Tibial nerve (tissue), 4 donors: ENCODE measurements at places on chromosomes 3 and 15.

GRCh38 chr15:42612367-42612912, 37.0 kb downstream of the STARD9 start:
- DNase-seq, result no peak

DNA sequence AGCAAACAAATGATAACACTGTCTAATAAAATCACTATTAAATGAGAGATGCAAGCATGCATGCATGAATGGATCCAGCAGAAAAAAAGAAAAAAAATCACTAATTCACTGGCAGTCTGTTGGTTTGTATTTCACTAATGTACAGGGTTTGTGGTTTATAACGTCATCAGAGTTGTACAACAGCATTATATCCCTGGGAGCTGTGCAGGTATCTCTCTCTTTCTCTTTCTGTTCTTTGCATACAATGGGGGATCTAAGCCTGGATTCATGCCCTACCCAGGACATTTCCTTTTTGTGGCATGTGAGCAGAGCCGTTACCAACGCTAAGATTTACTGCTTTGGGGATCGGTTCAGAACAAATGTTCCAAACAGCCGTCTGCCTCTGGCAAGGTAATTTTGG, 229.5 kb downstream of the SOX2 start:
- DNase-seq, result no peak

- DNase-seq, result no peak
Observed at GRCh38 chr3:154898916-154899315, 181.2 kb upstream of the MME start.

GRCh38 chr3:172786036-172786435, 35.5 kb downstream of the ECT2 start:
- no peak for DNase-seq

- no peak for DNase-seq
Observed at GRCh38 chr3:180871901-180872300, 40.6 kb upstream of the FXR1 start.

DNA sequence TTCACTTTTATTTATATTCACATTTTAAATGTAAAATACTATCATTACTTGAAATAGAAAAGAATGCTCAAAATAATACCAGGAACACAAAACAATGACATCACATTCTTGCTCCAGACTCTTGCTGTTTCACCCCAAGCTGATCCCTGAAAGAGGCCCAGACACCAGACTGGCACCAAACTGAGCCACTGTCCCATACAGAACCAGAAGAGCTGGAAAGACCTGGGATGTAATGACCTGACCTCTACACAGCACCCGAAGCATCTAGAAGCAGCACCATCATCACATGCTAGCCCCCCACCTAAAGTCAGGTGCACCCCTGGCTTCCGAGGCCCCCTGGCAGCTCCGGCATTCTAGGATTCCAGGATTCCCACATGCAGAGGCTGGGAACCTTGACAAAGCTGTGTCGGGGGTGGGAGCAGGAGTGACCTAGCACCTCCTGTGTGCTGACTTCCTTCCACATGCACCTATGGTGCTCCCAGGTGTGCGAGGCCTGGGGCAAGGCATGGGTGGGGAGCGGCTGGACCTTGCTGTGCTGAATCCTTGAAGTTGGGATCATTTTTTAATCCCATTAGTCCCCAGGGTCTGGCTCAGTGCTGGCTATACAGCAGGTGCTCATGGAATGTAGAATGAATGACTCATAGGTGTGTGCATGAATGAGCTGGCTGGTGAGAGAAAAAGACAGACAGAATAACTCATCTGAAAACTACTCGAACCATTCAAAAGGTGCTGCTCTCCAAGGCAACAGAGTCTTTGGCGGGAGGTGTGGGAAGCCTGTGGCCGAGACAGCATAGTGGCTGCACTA, 144.7 kb upstream of the IQSEC1 start:
- no peak for DNase-seq

DNA sequence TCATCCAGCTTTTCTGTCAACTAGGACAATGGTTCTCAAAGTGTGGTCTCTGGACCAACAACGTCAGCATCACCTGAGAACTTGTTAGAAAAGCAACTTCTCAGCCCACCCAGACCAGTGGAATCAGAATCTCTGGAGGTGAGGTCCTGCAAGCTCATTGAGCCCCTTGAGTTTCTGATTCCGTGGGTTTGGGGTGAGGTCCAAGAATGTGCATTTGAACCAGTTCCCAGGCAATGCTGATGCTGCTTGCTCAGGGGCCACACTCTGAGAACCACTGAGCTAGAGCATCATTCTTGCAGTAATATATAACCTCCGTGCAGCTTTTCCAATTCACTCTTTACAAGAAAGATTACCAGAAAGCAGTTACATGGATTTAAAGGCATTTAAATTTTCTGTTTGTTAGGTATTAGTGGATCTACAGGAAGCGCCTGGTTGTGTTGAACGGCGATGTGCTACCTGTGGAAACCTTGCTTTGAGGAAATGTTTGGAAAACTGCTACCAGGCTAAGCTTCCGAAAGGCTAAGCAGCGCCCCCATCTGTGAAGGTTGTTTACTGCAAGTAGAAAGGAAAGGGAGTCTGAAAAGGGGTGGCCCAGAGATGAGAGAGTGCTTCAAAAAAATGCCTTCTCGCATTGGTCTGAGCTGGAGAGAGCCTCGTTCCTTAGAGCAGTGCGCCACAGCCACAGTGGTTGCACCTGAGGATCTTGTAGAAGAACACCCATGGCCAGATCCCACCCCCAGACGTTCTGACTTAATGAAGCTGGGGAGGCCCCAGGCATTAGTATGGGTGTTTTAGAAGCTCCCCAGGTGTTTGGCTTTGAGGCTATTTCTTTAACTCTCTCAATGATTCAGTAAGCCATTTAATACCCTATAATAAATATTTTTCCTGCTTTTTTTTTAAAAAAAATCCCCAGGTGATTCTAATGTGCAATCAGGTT, 50.0 kb downstream of the RLBP1 start:
- peak; percentile 59 for DNase-seq

DNA sequence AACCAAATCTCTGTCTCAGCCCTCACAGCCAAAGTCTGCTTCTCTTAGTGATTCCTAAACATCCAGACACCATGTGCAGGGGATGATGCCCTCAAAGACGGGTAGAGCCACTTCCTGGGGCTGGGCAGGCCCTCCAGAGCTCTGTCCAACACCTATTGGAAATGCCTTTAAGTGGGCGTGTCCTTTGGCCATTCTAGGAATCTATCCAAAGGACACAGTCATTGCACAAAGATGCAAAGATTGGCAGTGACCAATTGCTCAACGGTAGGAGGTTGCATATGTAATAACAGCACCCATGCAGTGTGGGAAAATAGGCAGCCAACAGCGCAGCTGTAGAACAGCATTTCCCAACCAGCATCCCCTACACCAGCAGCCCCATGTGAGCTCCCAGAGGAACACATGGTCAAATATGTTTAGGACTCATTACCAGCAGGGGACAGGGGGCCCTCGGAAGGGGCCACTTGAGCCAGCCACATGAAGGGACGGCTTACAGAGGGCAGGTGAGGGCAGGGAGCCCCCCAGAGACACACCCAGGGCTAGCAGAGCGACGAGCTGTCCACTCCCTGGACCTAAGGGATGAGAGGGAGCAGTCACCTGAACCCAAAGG, 142.8 kb upstream of the IQSEC1 start:
- no peak for DNase-seq

DNA sequence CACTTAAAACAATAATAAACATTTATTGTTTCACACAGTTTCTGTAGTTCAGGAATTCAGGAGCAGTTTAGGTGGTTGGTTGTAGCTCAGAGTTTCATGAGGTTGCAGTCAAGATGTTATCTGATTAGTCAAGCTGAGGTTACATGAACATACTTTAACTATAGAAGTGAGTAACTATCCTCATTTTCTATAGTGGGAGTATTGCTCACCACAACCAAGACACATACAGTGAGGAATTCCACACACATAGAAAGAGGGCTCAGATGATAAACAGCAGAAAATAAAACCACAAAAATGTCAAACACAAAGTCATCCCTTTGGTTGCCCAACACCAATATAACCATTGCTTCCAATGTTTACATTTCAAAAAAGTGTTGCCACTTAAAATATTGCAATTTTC, 13.6 kb downstream of the SCN11A start:
- DNase-seq, result no peak

- no peak for DNase-seq
Observed at GRCh38 chr3:62712746-62713145, 162.5 kb downstream of the CADPS start.
